NT2/D1 (cell line): ENCODE measurements at places on chromosomes 5 and 9.

DNA sequence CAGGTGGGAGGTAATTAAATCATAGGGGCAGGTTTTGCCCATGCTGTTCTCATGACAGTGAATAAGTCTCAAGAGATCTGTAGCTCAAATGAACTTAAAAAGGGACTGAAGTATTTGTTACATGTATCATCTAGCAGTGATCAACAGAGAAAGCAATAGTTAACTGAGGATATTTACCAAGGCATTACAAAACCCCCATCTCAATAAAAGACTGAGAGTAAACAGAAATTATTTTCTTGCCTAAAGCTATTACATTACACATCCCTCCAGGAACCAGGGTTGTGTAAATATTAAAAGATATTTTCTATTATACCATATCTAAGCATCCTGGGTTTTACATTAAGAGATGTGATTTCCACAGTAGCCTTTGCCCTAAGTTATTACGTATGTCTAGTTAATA is 169.9 kb downstream of the CTNND2 start:
- DNase-seq: no peak

DNA sequence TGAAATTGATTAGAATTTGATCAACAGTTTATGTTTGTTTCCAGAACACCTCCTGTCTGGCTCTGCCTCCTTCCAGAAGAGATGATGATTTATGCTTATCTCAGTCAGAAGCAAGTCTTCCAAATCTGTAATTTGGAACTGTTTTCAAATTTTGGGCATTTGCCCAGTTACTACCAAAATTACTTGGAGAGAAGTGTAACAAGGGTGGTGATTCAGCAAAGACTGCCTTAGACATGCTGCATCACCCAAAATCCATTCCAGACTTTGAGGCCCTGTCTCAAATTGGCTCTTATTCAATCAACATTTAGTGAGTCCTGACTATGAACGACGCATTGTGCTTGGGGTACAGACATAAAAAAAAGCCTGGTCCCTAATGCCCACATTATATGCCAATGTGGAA is 89.4 kb downstream of the SH3TC2 start:
- no peak for DNase-seq

- DNase-seq: no peak
Measured at GRCh38 chr9:81879501-81879916, 48.7 kb upstream of the SPATA31D4 start.

GRCh38 chr5:24535646-24536045 is 109.1 kb downstream of the CDH10 start:
- DNase-seq: no peak

DNA sequence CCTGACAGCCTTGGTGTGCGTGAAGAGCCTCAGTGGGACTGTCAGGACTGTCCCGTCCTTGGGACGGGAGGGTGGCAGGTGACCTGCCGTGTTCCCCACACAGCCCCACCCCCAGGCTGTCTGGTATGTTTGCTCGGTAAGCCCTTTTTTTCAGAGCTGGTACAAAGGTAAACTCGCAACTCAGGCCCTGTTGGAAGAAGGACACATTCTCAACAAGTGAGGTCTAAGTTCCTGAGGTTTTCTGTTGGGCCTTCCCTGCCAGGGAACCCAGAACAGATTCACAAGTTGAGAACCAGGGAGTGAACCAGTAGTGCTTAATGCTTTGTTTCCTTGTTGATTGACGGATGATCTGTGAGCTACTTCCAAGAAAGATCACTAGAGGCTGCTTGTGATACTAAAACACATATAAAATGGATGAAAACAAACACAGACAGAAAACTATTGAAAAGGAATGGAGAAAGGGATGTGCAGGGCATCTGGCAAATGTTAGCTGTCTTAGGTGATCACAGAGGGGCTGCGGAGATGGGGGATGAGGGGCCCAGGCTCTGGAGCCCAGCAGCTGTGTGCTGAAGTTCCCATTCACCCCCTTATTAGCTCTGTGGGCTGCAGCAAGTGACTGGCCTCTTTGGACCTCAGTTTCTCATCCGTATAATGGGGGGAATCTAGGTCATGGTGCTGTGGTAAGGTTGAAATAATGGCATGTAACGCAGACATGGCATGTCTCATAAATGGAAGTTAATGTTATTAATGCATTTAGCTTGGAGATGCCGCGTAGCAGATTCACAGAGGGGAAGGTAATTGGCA is 2.7 kb downstream of the NDST1 start:
- no peak for DNase-seq

- no peak for DNase-seq
Measured at GRCh38 chr9:75633451-75634057, 256.9 kb upstream of the PCSK5 start.

DNA sequence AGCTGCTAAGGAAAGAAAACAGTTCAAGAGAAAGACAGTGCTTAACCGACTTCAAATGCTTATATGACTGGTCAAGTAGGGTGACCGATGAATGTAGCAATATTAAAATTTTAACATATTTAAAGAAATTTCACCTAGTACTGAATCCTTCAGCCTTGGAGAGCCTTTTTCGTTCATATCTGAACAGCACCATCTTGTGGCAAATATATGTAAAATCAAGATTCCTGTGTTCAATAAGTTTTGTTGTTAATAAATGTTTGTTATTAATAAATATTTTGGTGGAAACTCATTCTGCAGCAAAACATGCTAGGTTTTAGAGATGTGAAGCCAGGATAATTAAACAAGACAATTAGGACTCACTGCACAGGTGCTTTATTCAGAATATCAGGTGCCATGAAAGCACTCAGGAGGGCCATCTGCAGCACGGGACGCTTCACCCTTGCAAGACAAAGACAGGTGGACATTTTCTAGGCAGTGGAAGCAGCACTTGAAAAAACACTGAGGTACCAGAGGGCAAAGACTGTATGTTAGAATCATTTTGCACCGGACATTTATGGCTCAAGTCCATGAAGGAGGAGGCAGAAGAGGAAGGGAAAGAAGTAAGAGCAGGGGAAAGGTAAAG is 15.6 kb downstream of the TICAM2 start:
- DNase-seq: no peak

GRCh38 chr9:22238809-22239684 is 207.6 kb upstream of the DMRTA1 start:
- DNase-seq: no peak

DNA sequence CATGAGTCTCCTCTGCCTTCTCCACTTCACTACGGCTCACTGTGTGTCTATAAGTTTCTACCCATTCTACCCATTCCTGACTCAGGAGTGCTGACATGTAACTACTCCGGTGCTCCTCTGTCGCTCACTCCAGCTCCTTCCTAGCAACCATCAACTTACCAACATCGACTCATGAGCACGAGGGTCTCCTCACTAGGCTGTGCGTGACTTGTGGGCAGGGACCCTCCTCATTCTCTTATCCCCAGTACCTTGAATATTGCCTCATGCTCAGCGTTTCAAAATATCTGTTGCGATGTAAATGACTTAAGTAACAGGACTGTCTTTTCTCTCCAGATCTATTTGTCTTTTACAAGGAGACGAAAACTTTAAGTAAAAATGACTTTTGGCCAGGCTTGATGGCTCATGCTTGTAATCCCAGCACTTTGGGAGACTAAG is 73.1 kb downstream of the BASP1 start:
- no peak for DNase-seq

DNA sequence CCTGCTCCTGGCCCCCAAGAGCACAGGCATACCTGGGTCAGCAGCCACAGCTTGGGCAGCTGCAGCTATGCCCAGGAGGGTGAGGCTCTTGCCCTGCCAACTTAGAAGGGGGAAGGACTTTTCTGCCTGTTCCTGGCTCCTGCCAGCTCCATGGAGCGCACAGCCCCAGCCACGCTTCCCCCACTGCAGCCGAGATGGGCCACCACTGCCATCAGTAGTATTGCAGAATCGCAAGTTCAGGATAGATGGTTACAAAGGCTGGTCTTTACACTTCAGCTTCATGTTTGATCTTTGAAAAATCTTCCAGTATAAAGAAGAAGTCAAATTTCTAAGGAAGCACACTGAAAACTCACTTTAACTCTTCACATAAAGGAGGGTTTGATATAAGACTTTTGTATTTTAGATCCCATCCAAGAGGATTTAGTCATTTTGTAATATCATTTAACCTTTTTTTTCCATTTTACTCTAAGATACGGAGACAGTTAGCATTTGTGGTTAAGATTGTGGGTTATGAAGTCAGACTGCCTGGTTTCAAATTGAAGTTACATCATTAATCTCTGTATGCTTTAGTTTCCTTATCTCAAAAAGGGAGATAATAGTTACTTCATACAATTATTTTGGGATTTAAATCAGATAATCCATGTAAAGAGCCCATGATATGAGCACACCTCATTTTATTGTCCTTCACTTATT is 81.8 kb downstream of the NLN start:
- no peak for DNase-seq

DNA sequence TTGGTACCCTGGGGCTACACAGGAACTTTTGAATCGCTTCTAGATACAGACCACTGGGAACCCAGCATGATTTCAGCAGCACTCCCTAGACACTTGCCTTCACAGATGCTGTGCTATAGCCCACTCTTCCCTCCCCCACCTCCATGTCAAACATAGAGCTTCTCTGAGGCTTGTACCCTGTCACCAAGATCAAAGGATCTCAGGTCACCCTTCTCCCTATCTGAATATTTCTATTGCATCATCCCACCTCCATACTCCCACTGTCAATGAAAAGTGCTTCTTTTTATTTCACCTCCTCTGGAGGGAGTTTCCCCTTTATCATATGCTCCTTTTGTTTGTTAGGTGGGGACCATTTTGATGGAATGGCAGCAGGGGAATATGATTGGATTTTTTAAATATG is 29.2 kb upstream of the PHF24 start:
- DNase-seq: no peak

DNA sequence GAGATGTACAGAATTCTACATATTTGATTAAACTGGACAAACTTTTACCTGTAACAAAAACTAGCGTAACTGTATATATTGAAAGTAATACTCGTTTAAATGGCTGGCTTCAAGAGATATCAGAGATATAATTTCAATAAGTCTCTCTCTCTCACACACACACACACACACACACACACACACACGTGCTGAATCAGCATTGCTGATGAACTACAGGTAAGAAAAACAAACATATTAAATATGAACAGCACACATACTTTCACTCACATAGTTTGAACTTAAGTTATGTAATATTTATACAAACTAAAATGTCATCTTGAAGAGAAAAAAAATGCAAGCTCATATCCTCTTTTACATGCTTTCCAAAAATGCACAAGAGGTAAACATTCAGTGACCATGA is 145.4 kb downstream of the BNC2 start:
- DNase-seq: no peak

DNA sequence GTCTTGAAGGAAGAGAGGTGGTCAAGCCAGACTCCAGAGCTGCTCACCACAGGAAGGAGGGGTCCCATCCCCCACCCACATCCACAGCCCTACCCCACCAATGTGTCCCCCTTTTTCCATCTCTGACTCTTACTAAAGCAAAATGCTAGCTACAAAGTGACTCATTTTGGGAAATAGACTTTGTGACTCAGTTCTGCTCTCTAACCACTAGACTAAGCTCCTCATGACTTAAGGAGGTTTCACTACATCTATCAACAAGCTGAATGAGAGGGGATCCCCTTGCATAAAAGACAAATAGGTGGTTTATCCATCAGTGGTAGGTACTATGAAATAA is 35.1 kb upstream of the ADRB2 start:
- no peak for DNase-seq

DNA sequence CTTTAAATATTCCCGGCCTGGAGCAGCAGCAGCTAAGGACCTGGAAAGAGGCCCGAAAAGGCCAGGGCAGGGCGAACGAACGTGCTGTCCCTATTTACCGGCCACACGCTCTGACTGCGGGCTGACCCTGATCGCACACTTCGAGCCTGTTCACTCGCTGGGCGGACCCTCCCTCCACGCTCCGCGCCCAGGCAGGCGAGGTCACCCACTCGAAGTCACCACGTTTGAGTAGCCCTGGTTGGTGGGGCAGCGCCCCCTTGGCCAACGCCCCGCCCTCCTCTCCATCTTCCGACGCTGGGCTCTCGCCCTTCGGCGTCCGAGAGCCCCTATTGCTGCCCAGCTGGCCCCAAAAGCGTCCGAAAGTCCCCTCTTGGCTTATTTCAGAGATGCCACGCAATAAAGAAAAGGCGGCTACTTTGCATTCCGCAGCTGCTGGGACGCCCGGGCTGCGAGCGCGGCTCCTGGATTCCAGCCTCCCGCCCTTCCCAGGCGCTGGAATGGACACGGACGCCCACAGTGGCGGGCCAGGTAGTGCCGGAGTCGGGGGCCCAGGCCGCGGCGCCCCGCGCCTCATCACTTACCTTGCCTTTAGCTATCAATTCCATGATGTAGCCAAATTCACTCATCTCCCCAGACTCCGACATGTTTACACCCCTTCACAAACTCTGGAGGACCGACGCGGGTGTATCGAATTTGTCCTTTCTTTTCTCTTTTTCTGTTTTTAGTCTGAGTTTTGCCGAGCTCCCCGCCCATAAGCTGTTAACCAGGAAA is 9.9 kb upstream of the TRIM36 start:
- DNase-seq: no peak

DNA sequence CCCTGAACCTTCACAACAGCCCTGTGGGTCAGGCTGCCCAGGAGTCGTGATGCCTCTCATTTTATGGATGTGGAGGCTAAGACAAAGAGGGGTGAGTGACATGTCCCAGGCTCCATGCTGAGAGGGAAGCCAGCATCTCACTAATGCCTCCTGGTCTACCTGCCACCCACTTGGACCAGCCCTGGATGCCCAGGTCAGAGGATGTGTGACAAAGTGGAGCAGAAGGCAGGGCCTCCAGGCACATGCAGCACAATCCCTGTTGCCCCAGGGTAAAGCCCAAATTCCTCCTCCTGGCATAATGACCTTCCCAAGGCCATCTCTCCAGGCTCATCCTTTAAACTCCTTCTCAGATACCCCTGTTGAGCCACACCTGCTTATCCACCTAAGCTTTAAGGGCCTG is 51.4 kb upstream of the XPA start:
- DNase-seq: no peak

DNA sequence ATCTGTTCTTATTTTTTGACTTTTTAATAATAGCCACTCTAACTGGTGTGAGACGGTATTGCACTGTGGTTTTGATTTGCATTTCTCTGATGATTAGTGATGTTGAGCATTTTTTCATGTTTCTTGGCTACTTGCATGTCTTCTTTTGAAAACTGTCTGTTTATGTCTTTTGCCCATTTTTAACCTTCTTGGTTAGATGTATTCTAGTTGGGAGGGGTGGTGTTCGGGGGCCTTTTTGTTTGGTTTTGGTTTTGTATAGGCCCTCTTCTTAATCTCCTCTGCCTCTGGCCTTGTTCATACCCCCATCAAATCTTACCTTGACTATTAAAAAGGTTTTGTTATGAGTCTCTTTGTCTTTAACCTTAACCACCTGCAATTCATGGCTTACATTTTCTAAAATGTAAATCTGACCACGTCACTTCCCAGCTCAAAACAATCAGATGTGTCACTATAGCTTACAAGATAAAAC is 107.8 kb upstream of the NR4A3 start:
- no peak for DNase-seq

DNA sequence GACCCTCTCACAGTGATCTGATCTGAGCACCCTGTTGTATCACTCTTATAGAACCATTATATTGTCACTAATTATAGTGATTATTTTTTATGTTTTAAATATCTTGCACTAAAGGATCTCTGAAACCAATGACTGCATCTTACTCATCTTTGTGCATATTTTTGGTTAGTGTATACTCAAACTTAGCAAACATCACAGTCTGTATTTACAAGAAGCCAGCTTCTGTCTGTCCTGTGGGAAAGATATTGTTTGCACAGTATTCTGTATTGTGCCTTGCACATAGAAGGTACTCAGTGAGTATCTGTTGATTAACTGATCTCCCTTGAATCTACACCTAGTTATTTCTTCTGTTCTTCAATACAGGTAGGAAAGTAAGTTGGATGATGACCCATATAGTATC is 131.5 kb downstream of the PAM start:
- no peak for DNase-seq
